Activated CD4-positive, alpha-beta T cell treated with anti-CD3 and anti-CD28 coated beads, Interleukin-2, Interleukin-6, amounts not matched to agents 100 ng/mL and 50 ng/mL, durations not matched to agents 16 hours and 8 hours (primary cell): ENCODE measurements at places on chromosomes 7 and 10.
A peak's percentile ranks its signal among the peaks of the same experiment; 100 is the strongest.

DNA sequence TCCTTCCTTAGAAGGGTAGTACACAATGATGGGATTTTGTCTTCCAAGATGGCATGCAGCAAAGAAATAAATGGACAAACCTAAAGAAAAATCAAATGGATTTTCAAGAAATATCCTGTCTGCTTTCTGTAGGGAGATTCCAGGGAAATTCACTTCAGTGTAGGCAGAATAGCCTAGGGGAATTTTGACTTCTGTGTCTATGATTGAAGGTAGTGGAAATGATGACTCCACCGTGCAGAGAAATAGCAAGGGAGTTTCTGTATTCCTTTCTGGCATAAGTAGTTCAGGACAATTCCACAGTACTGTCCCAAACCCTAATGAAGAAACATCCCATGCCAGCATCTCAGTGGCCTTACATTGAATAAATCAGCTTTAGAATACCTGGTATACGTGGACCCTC, 9.5 kb downstream of the ATOH7 start:
- DNase-seq, result no peak

DNA sequence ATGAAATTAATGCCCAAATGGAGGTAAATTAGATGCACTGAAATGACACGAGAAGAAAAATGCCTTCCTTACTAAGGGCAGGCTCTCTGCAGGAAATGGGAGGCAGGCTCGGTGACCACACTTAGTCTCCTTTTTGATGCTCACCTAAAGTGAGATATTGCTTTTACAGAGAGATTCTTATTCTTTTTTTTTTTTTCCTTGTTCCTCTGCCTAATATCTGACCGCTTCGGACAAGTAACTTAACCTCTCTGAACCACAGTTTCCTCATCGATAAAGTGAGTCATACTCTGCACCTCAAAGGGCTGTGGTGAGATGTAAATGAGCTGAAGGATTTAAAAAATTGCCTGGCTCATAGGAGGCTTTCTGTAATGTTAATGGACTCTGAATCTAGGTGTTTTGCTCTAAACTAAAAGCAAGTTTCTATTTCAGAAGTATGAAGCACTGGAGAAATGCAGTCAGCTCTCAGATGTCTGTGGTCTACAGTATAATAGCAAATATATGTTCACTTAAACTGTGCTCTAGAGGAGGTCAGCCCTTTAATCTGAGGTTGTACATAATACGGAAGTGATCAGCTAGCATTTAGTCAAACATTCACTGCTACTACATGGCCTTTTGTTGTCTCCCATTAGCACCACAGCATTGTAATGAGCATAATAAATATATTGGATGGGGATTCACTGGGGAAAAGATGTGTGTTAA, 23.2 kb downstream of the NKX2-3 start:
- peak; percentile 72 for DNase-seq

DNA sequence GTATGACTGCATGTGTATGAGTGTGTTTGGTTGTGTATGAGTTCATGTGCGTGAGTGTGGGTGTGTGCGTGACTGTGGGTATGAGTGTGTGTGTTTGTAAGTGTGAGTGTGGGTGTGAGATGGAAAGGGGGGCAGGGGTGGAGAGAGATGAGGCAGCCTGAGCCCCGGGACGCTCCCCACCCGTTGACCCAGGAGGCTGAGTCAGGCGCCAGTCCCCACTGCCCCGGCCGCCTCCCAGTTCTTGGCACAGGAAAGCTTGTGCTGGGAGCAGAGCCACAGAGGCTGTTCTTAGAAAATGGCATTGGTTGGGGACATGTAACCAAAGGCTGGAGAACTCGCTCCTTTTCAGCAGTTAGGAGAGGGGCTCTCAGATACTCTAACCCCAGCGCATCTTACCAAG, 27.8 kb upstream of the NUB1 start:
- DNase-seq, result no peak

GRCh38 chr7:43118313-43118712, 5.9 kb downstream of the HECW1 start:
- no peak for DNase-seq

- DNase-seq, result no peak
These were observed 4.6 kb upstream of the RHEB start for GRCh38 chr7:151524331-151524730.

GRCh38 chr10:76393875-76394706, 962.7 kb downstream of the LRMDA start:
- no peak for DNase-seq

DNA sequence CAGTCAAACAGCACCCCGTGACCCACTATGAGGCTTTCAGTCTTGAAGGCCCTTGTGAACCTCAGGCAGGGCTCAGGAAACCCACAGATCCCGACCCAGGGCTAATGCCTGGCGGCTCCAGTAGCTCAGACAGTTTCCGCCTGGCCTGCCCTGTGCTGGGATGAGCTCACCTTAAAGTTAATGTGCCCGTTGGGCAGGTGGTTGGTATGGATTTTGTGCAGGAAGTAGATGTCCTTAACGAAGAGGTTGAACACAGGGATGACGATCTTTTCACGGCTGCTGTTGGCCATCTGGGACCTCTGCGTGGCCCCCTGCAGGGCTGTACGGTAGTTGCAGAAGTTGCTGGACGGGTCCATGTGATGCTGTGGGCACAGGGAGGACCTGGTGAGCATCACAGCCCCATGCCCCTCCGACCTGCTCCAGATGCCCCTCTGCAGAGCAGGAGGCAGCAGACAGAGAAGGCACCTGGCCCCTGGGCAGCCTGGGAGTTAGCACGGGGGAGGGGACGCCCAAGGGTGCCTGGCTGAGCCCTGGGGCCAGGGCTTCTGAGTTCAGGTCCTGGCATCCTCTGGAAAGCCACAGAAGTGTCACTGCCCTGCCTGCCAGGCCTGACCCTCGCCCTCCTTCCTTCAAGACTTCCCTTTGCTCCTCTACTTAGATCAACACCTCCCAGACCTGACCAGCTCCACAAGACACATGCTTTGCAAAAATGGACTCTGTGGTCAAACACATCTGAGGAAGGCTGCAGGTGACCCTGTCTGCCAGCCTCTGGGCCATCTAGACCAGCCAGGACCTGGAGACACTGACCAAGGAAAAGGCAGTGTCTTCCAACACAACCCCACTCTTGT, 59.8 kb downstream of the CSGALNACT2 start:
- DNase-seq, result peak; percentile 35

DNA sequence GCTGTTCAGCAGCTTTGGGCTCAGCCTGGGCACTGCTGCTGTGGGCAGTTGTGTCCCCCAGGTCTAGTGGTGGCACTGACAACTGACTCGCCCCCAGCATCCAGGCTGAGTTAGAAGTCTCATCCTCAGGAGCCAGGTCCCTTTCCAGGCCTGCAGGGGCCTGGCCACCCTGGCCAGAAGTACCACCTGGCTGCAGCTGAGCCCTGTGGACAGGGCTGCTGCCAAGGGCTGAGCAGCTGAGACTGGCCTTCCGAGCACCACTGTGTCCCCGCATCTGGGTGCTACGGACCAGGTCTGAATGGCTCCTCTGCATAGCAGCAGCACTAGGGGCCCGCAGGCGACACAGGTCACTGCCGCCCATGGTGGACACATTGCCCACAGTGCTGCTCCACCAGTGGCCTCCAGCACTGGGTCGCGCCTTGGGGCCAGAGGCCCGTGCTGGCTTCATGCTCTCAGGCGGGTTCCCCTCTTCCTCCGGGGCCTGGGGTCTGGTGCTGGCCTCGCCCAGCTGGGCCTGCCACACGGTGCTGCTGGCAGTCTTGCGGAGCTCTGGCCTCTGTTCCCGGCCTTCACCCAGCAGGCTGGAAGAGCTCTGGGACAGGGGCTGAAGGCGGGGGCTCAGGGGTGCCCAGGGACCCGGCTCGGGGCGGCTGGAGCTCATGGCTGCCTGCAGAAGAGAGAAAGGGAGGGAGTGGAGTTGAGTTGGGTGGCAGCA, 6.2 kb downstream of the GPRIN2 start:
- no peak for DNase-seq

- DNase-seq, result no peak
These were observed 5.7 kb downstream of the CYP17A1 start for GRCh38 chr10:102831322-102832071.

- no peak for DNase-seq
These were observed 271.0 kb downstream of the MTERF1 start for GRCh38 chr7:91609525-91609924.
